ENCODE measurements at places on chromosomes 5 and 9.

GRCh38 chr5:143374496-143375217 is 28.8 kb downstream of the NR3C1 start:
- no peak for DNase-seq

DNA sequence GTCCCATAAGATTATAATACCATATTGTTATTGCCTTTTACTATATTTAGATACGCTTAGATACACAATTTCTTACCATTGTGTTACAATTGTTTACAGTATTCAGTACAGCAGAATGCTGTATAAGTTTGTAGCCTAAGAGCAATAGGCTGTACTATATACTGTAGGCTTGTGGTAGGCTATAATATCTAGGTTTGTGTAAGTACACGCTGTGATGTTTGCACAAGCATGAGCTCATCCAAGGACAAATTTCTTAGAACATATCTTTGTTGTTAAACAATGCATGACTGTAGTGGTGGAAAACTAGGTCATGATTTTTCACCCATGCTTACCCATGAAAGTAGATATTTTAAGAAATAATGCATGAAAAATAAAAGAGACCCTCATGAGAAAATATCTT is 509.4 kb upstream of the CDH18 start:
- no peak for DNase-seq

GRCh38 chr5:124289641-124290311 is 456.7 kb downstream of the ZNF608 start:
- DNase-seq, result no peak

DNA sequence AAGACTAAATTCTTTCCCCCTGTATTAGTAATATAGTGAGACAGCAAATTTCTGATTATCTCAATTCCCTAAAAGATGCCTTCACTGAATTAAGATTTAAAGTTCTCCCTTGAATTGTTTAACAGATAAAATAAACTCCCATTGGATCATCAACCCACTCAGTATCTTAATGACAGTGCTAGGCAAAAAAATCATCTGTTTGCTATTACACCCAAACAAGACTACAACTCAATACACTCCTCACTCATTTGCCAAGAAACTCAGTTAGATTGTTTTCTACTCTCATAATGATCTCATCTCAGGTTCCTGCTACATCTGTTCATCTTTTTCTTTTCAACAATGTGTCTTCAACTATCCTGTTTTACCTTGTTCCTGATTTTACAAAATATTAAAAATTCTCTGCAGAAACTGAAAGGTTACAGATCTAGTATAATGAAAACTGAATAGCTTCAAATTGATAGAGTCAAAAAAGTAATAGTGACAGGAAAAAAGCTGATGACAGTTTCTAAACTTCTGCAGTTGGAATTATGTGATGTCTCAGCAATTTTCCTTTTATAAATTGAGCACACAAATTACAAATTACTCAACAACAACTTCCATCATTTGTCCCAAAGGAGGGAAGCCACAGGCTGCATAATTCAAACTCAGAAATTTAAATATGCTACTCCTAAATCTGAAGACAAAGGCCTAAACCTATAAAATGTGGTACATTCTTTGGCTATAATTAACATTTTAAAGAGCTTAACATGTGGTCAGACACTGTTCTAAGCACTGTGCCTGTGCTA is 39.4 kb downstream of the HOMER1 start:
- DNase-seq, result no peak

DNA sequence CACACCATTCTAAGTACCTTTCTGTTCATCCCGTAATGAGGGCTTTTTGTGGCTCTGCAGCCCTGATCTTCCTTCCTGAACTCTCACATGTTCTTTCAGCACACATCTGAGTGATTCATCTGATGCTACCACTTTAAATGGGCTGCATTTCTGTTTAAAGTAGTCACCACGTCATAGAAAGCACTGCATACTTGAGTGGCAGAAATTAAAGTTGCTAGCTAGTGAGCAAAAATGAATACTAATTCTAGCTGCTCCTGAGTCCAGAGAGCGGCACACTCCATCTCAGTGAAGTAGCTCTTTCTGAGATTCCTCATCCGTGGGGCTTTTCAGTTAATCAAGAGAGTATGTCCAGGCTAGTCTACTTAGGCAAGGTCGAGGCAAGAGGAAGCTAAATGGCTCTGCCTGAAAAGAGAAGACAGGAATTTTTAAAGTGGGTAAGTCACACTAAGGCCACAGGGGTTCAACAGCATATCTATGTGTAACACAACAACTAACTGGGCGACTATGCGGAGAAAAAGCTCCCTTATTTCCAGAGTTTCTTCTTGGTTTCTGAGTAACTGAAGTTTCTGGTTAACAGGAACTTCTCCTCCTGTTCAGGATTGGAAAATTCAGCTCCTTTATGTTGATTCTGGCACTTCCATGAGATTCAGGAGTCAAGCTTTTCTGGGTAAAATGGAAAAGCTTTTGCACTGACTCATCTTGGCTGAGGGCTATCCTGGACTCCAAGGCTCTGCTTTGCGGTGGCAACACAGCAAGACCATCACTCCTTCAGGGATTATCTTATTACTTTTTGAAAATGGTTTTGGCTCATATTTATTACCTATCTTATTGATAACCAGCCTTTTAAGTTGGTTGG is 109.5 kb downstream of the TAF11L14 start:
- DNase-seq, result no peak

DNA sequence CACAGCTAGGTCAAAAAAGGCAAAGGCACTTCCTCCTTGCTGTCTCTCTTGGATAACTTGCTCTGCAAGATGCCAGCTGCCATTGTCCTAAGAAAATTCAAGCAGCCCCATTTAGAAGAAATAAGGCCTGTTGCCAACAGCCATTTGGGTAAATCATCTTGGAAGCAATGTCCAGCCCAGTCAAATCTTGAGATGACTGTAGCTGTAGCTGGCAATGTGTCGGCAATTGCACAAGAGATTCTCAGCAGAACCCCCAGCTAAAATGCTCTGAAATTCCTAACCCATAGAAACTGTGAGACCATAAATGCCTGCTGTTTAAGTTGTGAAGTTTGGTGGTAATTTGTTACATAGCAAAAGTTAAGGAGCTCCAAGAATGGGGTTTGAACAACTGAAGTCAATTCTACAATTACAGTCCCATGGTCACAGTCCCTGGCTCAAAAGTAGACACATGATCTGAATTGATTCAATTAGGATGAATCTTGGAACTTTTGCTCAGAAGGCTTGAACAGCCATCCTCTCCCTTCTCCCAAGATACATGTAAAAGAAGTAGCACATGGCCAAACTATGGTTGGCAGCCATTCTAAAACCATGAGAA is 151.1 kb downstream of the MPDZ start:
- DNase-seq, result no peak

GRCh38 chr5:88925692-88926490 is 42.9 kb upstream of the MEF2C start:
- no peak for DNase-seq

DNA sequence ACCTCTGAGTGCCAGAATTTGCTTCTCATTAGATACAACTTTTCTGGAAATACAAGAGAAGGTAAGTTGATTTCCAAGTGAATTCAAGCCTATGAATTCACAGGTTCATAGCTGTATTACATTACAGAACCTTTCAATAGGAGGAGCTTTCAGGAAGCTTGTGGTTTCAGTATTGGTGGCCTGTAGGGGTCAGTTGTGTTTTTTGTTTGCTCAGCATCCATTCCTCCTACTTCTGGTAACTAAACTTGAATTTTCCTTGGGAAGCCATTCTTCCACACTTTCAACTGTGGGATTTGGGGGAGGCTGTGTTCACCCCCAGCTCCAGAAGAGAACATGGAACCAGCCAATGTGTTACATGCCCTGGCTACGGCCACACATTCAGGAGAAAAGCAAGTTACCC is 5.6 kb upstream of the CYSTM1 start:
- no peak for DNase-seq

- no peak for DNase-seq
Observed at GRCh38 chr5:73119451-73120157, 771 bp upstream of the TMEM171 start.

DNA sequence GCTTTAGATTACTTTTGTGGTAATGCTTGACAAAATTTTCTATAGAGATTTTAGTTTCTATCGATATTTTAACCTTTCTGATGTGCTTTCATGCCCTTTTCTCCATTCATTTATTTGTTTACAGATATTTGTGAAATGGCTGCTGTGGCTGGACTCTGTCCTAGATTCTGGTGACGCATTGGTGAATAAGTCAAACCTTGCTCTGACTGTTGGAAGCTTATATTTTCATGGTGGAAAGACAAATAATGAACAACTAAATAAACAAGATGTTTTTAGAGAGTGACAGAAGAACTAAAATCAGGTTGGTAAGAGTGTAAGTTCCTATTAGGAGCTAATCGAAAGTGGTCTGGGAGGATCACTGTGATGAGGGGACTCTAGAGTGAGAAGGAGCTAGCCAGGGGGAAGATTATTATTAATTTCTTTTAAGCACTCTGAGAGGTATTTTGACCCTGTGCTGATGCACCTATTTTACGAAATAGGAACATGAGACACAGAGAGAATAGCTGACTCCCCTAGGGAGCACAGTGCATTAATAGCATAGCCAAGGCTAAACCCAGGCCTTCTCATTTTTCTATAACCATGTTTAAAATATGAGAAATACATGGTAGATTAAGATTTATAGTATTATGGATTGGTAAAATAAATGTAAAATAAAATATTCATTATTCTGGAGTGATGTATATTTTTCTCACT is 411.9 kb upstream of the ARRDC3 start:
- no peak for DNase-seq

- peak; percentile 52 for DNase-seq
Observed at GRCh38 chr9:120710110-120710981, 3.9 kb downstream of the MEGF9 start.

DNA sequence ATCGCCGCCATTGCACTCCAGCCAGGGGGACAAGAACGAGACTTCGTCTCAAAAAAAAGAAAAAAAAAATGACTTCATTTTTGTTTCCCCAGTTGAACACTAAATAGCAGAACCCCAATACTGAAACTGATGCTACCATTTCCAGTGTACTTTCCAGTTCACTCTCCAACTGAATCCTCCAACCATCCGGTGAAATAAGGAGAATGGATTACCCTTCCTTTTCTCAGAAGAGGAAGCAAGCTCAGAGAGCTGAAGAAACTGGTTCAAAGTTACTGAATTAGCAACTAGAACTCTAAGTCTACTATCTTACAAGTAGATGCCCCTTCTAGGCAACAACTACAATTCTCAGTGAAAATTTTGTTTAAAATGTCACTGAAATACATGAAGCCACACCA is 3.9 kb downstream of the FAM13B start:
- no peak for DNase-seq

- DNase-seq, result no peak
Observed at GRCh38 chr5:172437445-172438318, 16.6 kb downstream of the SH3PXD2B start.

DNA sequence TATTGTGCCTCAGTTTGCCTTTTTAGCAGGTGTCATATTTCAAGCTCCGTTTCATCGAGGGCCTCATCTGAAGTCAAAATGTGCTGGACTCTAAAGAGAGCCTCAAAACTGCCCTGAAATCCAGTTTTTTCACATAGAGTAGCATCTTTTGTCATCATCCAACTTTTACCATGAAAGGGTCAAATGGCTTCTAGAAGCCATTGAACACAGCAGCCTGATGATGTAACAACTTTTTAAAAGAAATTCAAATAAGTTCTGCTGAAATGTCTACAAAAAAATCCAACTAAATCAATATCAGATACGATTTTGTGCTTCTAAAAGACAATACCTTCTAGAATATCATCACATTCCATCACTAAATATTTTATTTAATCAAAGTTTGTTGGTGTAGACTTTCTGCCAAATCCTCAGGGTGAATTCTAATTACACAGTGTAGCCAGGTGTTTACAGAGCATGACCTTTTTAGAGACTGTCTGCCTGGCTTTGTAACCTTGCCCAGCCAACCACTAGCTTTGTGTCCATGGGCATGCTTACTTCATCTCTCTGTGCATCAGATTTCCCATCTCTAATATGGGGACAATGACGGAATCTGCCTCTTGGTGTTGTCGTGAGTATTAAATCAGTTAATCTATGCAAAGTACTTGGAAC is 505.0 kb downstream of the EBF1 start:
- DNase-seq, result no peak

DNA sequence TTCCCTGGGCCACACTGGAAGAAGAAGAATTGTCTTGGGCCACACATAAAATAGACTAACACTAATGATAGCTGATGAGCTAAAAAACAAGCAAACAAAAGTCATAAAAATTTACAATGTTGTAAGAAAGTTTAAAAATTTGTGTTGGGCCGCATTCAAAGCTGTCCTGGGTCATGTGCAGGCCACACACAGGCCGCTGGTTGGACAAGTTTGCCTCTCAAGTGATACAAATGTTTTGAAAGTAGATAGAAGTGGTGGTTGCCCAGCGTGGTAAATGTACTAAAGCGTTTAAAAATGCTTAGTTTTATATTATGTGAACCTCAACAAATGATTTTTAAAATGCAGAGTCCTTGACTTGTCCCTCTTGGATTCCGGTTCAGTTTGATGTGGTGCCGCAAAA is 94.9 kb upstream of the TBCA start:
- no peak for DNase-seq

DNA sequence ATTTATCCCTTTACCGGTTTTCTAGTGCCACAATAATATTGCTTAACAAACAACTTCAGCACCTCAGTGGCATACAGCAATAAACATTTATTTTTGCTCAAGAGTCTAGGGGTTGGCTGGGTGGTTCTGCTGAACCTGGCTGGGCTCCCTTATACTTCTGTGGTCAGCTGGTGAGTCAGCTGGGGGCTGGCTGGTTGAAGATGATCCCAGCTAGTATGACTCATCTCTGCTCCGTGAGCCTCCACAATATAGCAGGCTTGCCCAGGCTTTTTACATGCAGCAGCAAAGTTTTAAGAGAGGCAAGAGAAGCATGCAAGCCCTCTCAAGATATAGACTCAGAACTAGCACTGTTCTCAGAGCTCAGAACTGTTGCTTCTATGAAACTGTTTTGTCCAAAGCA is 523.5 kb upstream of the CLINT1 start:
- peak; percentile 26 for DNase-seq

DNA sequence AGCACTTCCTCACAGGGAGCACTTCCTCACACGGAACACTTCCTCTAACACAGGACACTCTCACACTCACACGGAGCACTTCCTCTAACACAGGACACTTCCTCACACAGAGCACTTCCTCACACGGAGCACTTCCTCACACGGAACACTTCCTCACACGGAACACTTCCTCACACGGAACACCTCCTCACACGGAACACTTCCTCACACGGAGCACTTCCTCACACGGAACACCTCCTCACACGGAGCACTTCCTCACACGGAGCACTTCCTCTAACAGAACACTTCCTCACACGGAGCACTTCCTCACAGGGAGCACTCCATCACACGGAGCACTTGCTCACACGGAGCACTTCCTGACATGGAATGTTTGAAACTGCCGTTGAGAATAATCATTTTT is 13.4 kb downstream of the POMT1 start:
- no peak for DNase-seq

GRCh38 chr5:32753765-32754164 is 42.6 kb downstream of the NPR3 start:
- no peak for DNase-seq

GRCh38 chr9:11199335-11199734 is 586.5 kb upstream of the PTPRD start:
- DNase-seq, result no peak

- no peak for DNase-seq
Observed at GRCh38 chr5:125683669-125684068, 739.5 kb upstream of the GRAMD2B start.
